NCI-H187 (cell line): ENCODE measurements at places on chromosomes 2 and 18.

- DNase-seq: no peak
Measured at GRCh38 chr18:24933345-24933744, 418.6 kb downstream of the ZNF521 start.

DNA sequence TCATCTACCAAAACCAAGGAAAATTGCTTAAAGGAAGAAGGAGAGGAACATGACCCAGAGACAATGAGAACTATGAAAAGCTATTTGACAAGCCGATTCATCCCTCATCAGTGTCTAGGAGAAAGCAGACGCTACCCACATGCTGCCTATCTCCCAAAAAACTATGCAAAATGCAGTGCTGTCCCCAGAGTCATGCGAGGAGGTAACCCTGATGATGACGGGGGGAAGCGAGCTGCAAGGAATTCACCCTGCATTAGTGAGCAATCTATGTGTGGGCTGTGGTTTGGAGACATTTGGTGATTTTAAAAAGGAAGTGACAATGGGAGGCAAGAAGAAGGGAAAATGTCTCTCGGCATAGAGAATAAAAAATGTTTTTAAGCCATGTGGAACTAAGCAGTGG is 472.7 kb downstream of the CMPK2 start:
- DNase-seq: no peak

DNA sequence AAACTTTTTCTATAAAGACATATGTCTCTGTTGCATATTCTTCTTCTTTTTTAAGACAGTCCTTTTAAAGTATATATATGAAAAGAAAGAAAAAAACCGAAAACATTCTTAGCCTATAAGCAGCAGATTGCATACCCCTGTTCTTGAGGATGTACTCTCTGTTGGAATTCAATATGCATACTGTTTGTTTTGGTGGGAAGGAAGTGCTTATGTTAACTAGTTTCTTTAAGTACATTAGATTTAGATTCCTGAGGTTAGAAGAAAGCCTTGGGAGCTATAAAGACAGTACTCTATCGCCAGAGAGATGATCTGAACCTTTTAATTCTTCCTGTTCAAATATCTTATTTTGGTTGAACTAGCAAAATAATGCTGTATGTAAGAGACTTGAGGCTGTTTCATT is 46.8 kb upstream of the TBR1 start:
- no peak for DNase-seq

DNA sequence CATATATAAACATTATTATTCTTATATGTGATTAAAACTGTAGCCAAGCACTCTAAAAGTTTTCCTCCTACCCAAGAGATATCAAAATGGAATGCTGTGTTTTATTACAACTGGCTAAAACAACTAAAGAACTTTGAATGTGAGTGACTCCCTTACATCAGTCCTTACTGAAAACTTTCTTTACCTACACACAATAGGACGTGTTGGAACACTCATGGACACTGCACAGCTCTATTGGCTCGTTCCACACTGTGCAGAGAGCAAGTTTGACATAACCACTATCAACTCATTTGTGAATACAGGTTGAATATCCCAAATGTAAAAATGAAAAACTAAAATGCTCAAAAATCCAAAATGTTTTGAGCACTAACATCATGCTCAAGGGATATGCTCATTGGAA is 650.6 kb downstream of the SLC4A3 start:
- no peak for DNase-seq
